ENCODE measurements at places on chromosomes 16 and 17.
A peak's percentile ranks its signal among the peaks of the same experiment; 100 is the strongest.

GRCh38 chr16:9946022-9946720, 236.1 kb downstream of the GRIN2A start:
- DNase-seq: no peak

DNA sequence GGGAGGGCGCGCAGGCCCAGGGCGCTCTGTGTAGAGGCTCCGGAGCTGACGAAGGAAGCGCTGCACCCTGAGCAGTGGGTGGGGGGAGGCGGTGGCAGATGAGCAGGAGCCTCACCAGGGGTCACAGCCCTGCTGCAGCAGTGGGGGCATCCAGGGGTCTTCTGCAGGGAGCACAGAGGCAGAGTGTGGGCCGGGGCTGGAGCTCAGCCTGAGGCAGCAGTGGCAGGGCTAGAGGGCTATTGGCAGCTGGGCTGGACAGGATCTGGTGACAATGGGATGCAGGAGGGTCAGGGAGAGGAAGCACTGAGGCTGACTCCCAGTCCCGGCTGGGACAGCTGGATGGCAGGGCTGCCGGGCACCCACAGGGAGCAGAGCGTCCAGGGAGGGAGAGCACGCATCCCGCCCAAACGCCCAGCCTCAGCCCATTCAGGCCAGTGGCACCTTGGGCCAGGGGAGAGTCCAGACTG, 21.0 kb downstream of the KDM8 start:
- DNase-seq: no peak

DNA sequence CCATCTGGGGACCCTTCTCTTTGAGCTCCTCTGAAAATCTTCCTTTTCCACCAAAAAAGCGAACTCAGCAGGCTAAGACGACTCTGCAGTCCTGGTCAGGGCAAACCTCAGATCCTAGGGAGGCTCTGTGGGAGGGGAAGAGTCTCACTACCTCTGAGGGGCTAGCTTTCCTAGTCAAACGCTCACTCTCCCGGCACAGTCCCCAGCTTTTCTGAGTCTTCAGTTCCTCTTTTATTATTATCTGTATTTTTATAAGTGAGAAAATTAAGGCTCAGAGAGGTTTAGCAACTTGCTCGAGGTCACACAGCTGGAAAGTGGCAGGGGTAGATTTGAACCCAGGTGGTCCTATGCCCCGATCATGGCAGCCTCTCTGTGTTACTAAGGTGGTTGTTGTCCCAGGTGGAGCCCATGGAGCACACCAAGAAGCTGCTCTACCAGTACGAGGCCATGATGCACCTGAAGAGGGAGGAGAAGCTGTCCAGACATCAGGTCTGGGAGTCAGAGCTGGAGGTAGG, 9.1 kb upstream of the KATNB1 start:
- DNase-seq: no peak

DNA sequence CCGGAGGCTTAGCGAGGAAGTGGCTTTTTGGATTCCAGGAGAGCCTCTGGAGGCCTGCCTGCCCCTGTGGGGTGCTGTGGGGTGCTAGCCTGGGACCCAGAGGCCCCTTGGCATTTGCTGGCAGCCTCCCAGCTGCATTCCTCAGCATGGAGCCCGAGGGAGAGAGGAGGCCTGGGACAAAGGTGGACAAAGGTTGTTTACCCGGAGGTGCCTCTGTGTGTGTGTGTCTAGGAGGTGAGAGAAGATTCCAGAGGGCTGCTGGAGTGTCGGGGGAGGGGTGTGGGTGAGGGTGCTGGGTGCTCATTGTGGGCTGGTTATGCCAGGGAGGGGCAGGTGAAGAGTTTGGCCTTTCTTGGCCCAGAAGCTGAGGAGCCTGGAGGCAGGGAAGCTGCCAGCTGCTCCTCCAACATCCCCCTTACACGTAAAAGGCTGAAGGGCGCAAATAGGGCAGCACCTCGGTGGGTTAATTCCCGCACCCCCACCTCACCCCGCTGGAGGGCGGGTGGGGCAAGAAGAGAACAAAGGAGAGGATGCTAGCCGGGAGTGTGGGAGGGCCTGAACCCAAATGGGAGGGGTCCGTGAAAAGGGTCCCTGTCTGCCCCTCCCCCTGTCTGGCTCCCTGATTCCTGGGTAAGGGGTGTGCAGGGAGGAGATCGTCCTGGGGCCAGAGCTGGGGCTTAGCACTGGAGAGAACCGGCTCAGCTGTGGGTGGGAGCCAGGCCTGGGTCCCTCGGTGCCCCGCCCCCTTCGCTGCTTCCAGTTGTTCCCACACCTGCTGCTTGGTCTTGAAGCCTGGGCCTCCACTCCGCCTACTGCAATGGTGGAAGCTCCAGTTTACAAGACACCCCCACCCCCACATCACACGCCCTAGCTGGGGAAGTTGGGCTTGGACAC, 9.9 kb downstream of the HEXIM2 start:
- no peak for DNase-seq

DNA sequence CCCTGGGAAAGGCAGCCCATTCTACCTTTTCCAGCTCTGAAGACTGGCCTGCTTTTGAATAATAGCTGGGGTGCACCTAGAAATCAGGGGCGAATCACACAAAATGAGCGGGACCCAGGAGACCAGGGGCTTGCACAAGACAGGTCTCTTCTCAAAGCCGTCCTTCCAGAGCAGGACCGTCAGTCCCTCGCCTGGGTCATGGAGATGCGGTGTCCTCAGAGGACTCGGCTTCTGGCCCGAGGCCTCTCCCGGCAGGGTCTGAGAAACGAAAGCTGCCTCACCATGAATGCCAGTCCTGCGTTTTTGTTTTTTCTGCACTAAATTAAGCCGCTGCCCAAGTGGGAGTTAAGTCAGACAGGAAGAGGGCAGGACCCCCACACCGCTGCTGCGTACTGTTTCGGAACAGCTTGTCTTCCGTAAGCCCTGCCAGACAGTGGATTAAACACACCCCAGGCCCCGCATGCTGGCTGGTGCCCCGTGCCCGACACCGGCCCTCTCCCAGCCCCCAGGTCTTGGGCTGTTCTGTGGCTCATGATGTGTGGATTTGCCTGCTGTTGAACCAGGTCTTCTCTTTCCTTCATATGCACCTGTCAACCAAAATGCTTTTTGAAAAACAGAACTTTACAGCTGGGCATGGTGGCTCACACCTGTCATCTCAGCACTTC, 142.1 kb upstream of the RPH3AL start:
- DNase-seq: no peak

DNA sequence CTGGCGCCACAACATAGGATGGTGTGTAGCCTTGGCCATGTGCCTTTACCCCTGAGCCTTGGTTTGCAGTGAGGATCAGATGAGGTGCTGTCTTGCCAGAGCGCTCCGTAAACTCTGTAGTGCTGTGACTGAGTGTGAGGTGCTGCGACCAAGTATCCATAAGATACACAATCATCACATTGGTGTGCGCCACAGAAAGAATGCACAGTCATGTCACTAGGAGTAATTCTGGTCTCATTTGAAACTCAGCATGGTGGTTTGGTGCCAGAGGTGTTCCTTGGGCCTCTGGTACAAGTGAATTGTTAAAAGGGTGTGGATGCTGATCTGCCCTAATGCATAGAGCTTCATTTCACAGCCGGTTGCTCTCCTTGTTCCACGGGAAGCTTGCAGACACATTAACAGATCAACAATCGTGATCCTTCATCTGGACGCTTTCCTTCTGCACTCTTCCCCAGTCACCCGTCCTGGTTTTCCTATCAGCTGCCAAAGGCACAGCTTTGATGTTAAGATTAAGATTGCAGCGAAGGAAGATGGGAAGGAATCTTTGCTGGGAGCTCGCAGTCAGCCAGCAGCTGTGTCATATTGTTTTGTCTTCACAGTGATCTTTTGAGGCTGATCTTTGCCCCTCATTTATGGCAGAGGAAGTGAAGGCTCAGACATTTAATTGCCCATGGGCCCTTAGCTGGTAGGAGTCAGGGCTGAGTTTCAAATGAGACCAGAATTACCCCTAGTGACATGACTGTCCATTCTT, 79.1 kb downstream of the KSR1 start:
- no peak for DNase-seq

DNA sequence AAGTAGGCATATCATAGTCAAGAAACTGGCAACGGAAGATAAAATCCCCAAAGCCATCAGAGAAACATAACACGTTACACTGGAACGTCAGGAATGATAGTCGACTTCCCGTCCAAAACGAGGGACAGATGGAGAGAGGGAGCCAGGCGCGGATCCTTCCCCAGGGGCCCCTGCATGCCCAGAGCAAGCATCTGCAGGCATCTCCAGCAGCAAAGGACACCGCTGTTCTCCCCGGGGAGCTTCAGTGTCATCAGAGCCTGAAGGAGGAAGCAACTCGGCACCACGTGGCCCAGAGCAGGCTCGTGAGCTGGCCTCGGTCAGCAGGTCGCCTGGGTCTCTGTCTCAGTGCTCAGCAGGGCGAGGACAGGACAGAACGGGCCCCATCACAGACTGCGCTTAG, 50.1 kb downstream of the LMF1 start:
- DNase-seq: no peak

- DNase-seq: no peak
Measured at GRCh38 chr17:4958102-4958501, 7.2 kb downstream of the ENO3 start.

DNA sequence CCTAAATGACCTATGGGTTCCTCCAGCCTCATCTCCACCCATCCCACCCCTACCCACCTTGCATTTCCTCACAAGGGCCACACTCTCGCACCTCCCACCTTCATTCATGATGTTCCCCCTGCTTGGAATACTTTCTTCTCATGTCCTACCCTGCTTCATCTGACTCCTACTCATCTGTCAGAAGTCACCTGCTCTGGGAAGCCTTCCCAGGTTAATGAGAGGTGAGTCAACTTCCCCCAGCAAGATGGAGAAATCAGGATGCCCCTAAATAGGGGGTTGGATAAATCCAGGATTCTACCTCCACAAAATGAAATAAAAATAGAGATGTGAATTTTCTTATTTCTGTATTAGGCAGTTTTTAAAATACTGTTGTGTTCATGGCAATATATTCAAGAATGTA, 51.0 kb upstream of the WSB1 start:
- no peak for DNase-seq

- DNase-seq: no peak
Measured at GRCh38 chr16:8430401-8430800, 159.9 kb downstream of the TMEM114 start.

DNA sequence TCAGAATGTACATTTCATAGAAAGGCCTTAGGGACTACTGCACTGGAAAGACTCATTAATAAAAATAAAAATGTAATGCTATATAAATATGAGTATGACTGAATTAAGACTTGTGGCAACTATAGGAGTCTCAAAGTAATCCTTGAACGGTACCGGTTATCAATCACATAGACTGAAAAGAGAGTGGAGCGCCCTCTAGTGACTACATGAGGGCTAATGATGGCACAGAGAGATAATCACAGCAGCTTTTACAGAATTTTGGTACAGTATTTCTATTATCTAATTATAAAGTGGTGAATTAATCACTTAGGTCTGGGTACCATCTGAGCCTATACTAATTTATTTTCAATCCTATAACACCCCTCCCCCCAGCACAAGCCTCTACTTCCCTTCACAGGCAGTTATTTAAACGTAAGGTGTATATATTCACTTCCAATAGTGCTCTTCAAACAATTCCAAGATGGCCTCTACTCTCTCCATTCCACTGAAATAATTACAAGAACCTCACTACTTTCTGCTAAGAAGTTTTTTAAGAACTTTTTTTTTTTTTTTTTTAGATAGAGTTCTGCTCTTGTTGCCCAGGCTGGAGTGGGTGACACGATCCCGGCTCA, 40.7 kb upstream of the ANKFY1 start:
- no peak for DNase-seq

DNA sequence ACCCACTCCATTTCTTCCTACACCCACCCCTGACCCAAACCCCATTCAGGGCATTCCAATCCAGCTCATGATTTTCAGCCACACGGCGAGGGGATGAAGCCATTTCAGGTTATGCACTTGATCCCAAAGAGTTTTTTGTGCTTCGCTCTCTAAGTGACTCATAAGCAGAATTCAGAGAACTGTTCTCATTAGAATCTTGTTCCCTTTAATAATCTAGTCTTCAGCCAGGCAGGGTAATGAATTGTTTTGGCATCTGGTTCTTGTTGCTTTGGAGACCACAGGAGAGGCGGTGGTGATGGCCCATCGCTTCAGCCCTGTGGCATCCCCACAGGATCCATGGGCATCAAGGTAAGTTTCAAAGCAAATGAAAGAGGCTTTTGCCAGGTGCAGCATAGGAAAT, 4.8 kb upstream of the KRT31 start:
- DNase-seq: no peak

- DNase-seq: peak; percentile 95
Measured at GRCh38 chr16:2531696-2532493, 687 bp upstream of the CEMP1 start.

DNA sequence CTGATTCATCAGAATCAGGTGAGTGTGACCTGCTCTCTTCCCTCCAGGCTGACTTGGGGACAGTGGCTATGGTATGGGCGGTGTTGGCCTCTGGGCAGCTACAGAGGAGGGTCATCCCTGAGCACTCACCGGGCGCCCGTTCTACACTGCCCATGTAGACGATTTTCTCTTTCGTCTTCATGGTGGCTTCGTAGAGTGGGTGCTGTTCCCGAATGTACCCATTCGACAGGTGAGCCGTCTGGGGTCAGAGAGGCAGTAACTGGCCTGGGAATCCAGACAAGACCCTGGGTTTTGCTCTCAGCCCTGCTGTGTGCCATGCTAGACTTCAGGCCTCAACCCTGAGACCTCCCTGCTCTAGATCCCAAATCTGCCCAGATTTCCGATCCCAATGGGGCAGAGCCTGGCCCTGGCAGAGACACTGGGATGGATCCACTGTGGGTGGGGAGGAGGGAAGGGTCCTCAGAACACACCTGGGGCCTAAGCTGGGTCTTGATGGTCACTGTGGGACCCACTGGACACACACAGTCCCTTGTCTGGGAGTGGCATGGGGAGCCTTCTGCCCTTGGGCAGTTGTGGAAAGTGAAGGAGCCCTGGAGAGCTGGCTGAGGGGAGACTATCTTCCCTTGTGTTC, 13.2 kb downstream of the USP6 start:
- no peak for DNase-seq

GRCh38 chr16:3471518-3472176, 23.6 kb downstream of the C16orf90 start:
- DNase-seq: no peak

DNA sequence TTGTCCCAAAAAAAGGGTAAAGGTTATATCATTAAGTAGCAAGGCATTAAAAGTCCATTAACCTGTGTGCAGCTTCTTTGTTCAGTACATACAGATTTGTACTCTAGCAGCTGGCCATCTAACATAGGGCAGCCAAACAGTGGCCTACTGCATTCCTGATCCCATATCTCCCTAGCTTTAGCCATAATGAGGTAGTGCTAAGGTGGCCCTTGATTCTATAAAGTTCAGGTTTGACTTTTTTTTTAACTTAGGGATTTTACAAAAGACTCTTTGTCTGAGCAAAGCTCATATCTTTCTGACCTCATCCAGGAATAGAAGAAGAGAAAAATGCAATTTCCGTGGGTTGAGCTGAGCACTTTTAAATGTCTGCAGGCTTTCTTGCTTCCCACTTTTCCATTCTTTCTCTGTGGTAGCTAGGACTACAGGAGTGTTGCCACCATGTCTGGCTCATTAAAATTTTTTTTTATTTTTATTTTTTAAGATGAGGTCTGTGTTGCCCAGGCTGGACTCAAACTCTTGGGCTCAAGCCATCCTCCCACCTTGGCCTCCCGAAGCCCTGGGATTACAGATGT, 19.5 kb upstream of the CDC6 start:
- no peak for DNase-seq

GRCh38 chr16:1993731-1994131, 4.0 kb downstream of the SYNGR3 start:
- DNase-seq: no peak

- no peak for DNase-seq
Measured at GRCh38 chr16:79369796-79370195, 230.7 kb downstream of the MAF start.
